ENCODE measurements at places on chromosomes 5 and 9. TPM values are rescaled to one million over a fixed set of nuclear protein-coding genes. Genes with fewer than 3 reads are reported as not detected.

The ADCY2 gene
- total RNA-seq: 0.59 TPM

DNA sequence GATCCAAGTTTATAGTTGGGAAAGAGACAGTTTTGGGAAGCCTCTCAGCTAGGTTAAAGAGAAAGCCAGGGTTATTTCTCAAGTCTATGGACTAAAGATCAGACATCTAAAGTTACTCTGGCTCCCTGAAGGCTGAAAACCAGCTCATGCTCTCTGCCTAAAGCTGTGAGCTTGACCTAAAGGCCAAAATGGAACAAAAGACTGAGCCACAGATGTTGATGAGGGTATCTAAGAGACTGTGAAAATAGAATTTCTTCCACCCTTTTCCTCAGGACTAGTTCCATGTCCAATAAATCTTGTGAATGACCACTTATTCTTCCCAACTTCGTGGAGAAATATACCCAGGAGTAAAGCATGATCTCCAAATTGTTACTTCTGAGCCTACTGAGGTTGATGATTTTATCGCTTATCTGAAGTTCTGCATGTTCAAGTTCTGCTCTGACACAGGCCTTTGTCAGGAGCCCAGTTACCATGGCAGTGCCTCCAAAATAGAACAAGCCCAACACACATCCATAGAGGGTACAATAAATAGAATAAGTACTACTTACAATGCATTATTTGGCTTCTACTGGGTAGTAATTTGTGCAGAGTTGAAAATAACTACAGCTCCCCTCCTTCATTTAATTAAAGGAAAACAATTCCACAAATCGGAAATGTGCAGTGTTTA, 373.6 kb downstream of the NTRK2 start:
- DNase-seq: no peak

GRCh38 chr5:24177821-24178220, 467.0 kb downstream of the CDH10 start:
- DNase-seq: no peak

The SOHLH1 gene
- not detected for total RNA-seq

- no peak for DNase-seq
These were observed 3.9 kb downstream of the FNIP1 start for GRCh38 chr5:131792896-131793295.

GRCh38 chr9:137387114-137387890, 35.7 kb downstream of the EXD3 start:
- DNase-seq: no peak

DNA sequence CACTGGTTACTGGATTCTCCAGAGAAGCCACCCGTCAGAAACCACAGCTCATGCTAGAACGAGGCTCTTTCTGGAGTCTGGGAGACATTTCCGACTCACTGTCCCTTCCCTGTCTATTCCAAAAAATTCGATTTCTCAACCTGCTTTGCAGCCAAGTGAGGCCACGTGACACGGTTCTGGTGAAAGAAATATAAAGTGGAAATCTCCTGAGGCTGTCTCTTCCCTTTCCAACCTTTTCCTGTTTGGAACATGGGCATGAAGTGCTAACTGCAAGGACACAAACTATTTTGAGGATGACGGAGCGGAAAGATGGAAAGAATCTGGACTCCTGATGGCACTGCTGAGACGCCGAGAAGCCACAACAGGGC, 6.1 kb upstream of the PTGS1 start:
- DNase-seq: no peak

DNA sequence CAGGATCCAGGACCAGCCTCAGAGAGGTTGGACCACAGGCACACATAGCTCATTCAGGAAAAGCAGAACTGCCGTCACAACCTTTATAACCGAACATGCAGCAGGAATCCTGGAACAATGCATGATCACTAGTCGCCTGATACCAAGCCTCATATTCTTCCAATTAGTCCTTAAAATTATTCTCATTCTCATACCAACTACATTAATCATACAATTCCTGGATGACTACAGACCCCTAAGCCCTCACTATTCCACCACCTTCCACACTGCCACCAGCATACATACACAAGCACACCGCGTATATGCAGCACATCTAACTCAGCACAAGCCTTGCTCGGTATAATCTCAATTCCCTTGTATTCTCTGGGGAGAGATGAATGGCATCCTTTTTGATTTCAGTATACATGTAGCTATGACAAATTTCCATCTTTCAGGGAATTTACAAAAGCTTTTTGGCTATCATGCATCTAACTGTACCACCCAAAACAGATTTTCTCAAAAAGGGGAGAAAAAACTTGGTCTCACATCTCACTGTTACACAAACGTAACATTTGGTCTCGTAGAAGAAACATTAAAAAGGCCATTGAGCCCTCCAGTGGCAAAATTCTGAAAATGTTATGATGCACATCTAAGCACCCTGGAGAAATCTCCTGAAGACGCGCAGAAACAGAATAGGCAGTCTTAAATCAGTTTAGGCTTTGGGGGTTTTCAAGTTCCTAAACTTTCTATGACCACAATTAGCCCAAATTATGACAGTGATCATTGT, 46.2 kb downstream of the MCTP1 start:
- DNase-seq: no peak

DNA sequence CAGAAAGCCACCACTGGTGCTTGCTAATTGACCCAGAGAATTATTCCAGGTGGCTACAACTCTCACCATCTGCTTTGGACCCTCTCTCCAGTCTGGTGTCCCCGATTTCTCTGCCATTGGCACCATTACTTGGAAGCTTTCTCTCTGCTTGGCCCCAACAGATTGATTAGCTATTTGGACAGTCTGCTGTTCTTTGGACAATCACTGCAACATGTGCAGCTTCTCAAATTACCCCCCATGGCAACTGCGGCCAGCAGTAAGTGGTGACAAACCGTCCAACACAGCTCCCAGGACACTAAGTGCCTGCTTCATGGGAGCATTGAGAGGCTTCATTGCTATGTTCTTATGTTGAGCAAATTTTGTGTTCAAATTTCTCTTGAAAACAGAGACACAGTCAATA, 309.8 kb downstream of the TAF11L14 start:
- DNase-seq: no peak
